H1 (cell line): ENCODE measurements at places on chromosomes 12 and 14. TPM values are rescaled to one million over a fixed set of nuclear protein-coding genes. Genes with fewer than 3 reads are reported as not detected.

Gene TMEM63C
- 7.0 and 7.6 TPM in 2 replicates for total RNA-seq

Gene PMCH
- total RNA-seq, result not detected in 2 replicates

Gene CYP27B1
- 2.3 and 3.3 TPM in 2 replicates for total RNA-seq

Gene CCDC60
- total RNA-seq, result 0.78 TPM in 1 of 2 replicates, not detected in the other

Gene RD3L
- total RNA-seq, result not detected in 2 replicates

Gene SIX6
- not detected in 2 replicates for total RNA-seq

Gene FAM90A1
- 0.13 TPM in 1 of 2 replicates, not detected in the other for total RNA-seq

Gene CEBPE
- not detected in 2 replicates for total RNA-seq

Gene ARG2
- 49.0 and 49.9 TPM in 2 replicates for total RNA-seq

Gene OR4E2
- not detected in 2 replicates for total RNA-seq

DNA sequence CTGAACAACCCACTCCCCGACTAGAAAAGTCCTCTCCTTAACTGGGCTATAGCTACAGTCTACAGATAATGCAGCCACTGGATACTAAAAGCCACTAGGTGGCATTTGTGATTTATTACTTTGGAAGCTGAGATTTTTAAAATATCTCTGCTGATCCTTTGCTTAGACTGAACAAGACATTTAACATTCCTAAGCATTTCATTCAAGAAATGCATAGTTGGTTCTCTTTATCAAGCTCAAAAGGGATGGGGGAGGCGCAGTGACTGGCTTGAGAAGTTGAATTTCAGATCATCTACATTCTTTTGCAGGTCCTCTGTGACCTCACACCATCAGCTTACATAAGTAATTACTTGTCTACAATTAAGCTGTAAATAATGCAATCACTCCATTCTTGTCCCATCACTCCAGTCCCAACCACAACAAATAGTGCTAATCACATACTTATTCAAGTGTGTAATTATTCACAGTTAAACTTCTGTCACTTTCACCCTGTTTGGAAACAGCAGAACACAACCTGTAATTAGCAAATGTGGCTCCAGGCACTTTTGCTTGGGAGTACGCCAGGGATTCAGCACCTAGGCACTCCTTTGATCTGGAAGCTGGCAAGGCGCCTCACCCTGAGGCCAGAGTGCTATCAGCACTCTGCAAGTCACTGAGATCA is 203.6 kb downstream of the NOVA1 start:
- H3K27ac ChIP-seq, result no peak overlapping the region
- H3K4me1 ChIP-seq, result peaks cover 5% of the 10 kb centered on the region; the same call in 1 of the 2 replicates
- DNase-seq, result no peak
- no peaks in the 10 kb centered on the region for H3K36me3 ChIP-seq

DNA sequence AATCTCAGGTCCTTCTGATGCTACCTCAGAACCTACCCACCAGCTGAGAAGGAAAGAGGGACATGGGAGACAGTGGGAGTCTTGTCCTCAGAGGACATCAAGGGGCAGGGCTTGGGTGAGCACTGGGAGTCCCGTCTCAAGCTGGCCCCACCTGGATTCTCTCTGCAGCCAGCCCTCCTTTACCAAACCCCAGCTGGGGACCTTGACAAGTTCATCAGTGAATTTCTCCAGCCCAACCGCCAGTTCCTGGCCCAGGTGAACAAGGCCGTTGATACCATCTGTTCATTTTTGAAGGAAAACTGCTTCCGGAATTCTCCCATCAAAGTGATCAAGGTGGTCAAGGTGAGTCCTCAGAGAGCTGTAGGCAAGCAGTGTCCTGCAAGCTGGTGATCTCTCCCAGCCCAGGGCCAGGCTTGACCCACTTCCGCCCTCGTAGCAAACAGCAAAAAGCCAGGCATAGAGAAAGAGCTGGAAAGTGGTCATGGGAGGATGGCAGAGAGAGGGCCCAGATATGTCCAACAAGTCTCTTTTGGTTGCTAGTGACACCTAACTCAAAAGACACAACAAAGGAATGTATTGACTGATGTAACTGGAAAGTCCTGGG is 14.2 kb upstream of the OAS2 start:
- H3K36me3 ChIP-seq, result no peaks in the 10 kb centered on the region
- no peak for DNase-seq
- H3K27me3 ChIP-seq, result no peaks in the 10 kb centered on the region

GRCh38 chr14:21029917-21030316 is at the start of gene TPPP2:
TSS of gene TPPP2 (plus strand) at chr14:21030217. CDS start at chr14:21030582, 365 bp downstream.
- no peak for DNase-seq
- H3K27ac ChIP-seq, result no peak within 1 kb of the TSS
- H3K4me3 ChIP-seq, result no peak within 1 kb of the TSS
- peaks cover 5% of the 10 kb centered on the region; the same call in 1 of the 2 replicates for H3K27me3 ChIP-seq
- H3K36me3 ChIP-seq, result no peaks in the 10 kb centered on the region
- peaks cover 4% of the 10 kb centered on the region; the same call in 1 of the 2 replicates for H3K4me1 ChIP-seq

DNA sequence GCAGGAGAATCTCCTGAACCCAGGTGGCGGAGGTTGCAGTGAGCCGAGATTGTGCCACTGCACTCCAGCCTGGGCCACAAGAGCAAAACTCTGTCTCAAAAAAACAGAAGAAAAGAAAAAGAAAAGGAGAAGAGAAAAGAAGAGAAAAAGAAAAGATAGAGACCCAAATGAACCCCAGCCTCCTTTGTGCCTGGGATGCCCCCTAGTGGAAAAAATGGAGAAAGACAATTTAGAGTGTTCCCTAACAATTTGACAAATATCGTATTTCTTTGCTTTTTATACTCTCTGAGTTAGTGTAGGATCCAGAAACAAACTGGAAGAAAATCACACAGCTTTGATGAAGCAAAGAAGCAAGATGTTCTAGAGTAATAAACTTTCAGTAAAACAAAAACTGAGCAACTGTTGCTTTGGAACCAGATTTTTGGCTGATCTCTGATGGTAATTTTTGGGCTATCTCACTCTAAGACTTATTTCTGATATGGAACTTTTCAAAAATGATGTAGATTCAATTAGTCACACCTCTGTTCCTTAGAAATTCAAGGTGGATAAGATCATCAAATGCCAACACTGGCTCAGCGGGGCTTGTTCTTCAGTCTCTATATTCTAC is 18.6 kb upstream of the PRKAB1 start:
- H3K4me3 ChIP-seq, result no peak overlapping the region
- H3K27me3 ChIP-seq, result no peaks in the 10 kb centered on the region
- H3K36me3 ChIP-seq, result no peaks in the 10 kb centered on the region
- no peaks in the 10 kb centered on the region for H3K4me1 ChIP-seq
- no peak for DNase-seq

DNA sequence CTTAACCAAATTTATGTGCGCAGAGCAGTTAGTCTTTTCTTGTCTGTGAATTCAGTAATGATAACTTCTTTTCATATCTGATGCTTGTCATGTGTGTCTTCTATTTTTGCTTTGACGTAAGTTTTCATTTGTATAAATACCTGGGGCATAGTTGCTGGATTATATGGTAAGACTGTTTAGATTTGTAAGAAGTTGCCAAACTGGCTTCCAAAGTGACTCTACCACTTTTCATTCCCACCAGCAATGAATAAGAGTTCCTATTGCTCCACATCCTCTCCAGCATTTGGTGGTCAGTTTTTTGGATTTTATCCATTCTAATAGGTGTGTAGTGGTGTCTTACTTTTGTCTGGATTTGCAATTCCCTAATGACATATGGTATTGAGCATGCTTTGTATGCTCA is 8.9 kb downstream of the ZNF268 start:
- DNase-seq, result no peak
- no peak overlapping the region for H3K27ac ChIP-seq
- peaks cover 99% of the 10 kb centered on the region for H3K36me3 ChIP-seq

- DNase-seq, result no peak
- H3K36me3 ChIP-seq, result peaks cover 30% of the 10 kb centered on the region
- H3K27ac ChIP-seq, result no peak overlapping the region
- H3K27me3 ChIP-seq, result no peaks in the 10 kb centered on the region
- no peak overlapping the region for H3K4me3 ChIP-seq
- no peaks in the 10 kb centered on the region for H3K4me1 ChIP-seq
Observed at GRCh38 chr14:58275527-58276190, 22.7 kb upstream of the ARID4A start.

GRCh38 chr14:87094913-87095312 is 898.1 kb downstream of the GALC start:
- H3K4me1 ChIP-seq, result no peaks in the 10 kb centered on the region
- no peaks in the 10 kb centered on the region for H3K36me3 ChIP-seq
- no peaks in the 10 kb centered on the region for H3K27me3 ChIP-seq
- no peak overlapping the region for H3K4me3 ChIP-seq
- no peak overlapping the region for H3K27ac ChIP-seq

DNA sequence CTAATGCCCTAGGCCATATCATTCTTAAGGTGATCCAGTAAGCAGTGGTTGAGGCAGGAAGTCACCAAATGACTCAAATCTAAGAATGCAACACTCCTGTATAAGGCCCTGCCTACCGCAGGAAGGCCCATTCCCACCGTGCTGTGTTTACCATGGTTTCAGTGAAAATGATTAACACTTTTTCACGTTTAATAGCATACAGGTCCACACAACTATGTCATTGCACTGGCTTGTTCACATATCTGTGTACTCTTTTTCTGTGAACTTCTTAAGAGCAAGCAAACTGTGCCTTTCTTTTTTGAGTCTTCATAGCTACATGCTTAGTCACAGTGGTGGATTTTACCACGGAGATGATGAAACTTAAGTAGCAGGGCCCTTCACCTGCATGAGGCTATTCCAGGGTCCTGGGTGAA is 214.9 kb downstream of the CNTN1 start:
- H3K4me1 ChIP-seq, result no peaks in the 10 kb centered on the region
- H3K27me3 ChIP-seq, result no peaks in the 10 kb centered on the region
- H3K36me3 ChIP-seq, result no peaks in the 10 kb centered on the region
- H3K4me3 ChIP-seq, result no peak overlapping the region
- DNase-seq, result no peak

- peaks cover 29% of the 10 kb centered on the region for H3K27me3 ChIP-seq
- peaks cover 17% of the 10 kb centered on the region for H3K4me1 ChIP-seq
- no peaks in the 10 kb centered on the region for H3K36me3 ChIP-seq
- no peak overlapping the region for H3K27ac ChIP-seq
Observed at GRCh38 chr12:89349814-89350213, 2.5 kb downstream of the DUSP6 start.

- H3K4me3 ChIP-seq, result no peak overlapping the region
- H3K36me3 ChIP-seq, result no peaks in the 10 kb centered on the region
- H3K4me1 ChIP-seq, result peaks cover 5% of the 10 kb centered on the region; the same call in 1 of the 2 replicates
- no peak overlapping the region for H3K27ac ChIP-seq
- no peak for DNase-seq
- no peaks in the 10 kb centered on the region for H3K27me3 ChIP-seq
Observed at GRCh38 chr12:30599608-30600007, 96.1 kb downstream of the IPO8 start.

DNA sequence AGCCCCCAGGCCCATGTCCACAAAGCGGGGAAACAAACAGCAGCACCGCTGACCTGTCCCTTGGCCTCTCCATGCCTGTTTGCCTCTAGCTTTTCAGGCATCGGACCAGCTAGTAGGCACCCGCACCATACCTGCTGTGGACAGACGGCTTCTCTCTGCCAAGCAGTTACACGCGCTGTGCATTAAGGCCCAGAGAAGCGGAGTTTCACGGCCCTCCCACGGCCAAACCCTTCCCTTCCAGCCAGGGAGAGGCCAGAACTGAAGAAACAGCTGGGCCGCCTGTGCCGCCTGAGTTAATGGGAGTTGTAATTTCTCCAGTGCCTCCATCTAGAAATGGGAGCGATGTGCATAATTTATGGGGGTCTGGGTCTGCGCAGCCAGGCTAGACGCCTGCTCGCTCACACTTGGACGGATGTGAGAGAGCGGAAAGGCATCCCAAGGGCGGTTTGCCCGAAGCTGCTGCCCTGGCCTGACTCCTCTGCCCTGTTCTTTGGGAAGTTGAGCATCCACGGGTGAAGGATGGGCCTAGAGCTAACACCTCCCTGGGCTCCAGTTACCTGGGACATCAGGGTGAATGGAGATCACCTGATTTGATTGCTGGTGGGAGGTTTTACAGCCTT is 89.7 kb upstream of the BCL11B start:
- H3K4me1 ChIP-seq, result no peaks in the 10 kb centered on the region
- no peak overlapping the region for H3K4me3 ChIP-seq
- no peaks in the 10 kb centered on the region for H3K36me3 ChIP-seq
- H3K27me3 ChIP-seq, result no peaks in the 10 kb centered on the region
- no peak overlapping the region for H3K27ac ChIP-seq
- no peak for DNase-seq

DNA sequence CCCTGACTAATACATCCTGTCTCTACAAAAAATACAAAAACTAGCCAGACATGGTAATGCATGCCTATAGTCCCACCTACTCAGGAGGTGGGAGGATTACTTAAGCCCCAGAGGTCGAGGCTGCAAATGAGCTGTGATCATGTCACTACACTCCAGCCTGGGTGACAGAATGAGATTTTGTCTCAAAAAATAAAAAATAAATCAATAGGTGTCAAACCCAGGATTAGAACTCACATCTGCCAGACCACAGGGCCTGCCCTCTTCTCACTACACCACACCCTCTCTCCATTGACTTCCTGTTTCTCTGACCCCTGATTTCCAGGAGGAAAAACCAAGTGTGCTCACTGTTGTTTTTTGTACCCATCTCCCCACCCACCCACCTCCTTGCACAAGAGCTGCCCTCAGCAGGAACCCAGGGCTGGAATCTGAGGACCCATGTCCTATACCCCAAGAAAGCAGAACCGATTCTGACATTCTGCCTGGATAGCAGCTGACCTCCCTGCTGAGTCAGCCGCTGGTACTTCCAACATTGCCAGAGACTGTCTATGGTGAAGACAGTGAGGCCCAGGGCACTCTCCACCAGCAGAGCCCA is 6.2 kb downstream of the CMKLR1 start:
- H3K4me1 ChIP-seq, result no peaks in the 10 kb centered on the region
- H3K27ac ChIP-seq, result no peak overlapping the region
- no peaks in the 10 kb centered on the region for H3K27me3 ChIP-seq
- H3K36me3 ChIP-seq, result no peaks in the 10 kb centered on the region
- H3K4me3 ChIP-seq, result no peak overlapping the region
- no peak for DNase-seq

DNA sequence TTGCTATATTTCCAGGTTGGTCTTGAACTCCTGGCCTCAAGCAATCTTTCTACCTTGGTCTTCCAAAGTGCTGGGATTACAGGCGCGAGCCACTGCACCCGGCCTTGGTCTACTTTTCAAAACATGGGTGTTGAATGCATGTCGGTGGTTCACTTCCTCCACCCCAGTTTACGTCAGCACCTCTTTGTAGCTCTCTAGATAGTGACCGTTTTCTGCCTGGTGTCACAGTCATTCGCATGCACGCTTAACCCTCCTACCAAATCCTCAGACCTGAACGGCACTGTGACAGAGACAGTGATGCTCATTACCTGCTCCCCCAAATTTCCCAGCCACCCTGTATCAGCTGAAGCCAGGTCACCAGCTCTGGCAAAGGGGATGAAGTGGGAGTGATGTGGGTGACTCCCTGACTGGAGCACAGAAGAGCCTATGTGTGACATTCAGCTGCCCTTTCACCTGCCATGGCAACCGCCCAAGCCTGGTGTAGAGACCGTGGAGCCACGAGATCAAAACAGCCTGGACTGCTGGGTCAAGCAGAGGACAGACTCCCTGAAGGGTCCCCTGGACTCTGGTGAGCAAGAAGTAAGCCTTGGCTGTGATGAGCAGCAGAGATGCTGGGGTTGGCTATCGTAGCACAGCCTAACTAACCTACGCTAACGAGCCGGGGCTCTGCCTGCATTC is 66.2 kb upstream of the GPR68 start:
- H3K4me3 ChIP-seq, result no peak overlapping the region
- peaks cover 33% of the 10 kb centered on the region for H3K36me3 ChIP-seq
- H3K4me1 ChIP-seq, result peaks cover 14% of the 10 kb centered on the region
- no peak for DNase-seq
- no peak overlapping the region for H3K27ac ChIP-seq
- H3K27me3 ChIP-seq, result no peaks in the 10 kb centered on the region

GRCh38 chr14:87676814-87677437 is 316.1 kb downstream of the GALC start:
- no peaks in the 10 kb centered on the region for H3K4me1 ChIP-seq
- DNase-seq, result no peak
- H3K36me3 ChIP-seq, result no peaks in the 10 kb centered on the region
- H3K4me3 ChIP-seq, result no peak overlapping the region
